ENCODE measurements at places on chromosomes 16 and 17. TPM values are rescaled to one million over a fixed set of nuclear protein-coding genes. Genes with fewer than 3 reads are reported as not detected.

The CCL13 gene
- total RNA-seq: not detected

The SOST gene
- not detected for total RNA-seq

The CCDC40 gene
- total RNA-seq: 3.7 TPM

The KRTAP4-4 gene
- total RNA-seq: not detected

The KRT24 gene
- total RNA-seq: not detected

The ZNF207 gene
- total RNA-seq: 232 TPM

The MYCBPAP gene
- total RNA-seq: 0.35 TPM

The CARD14 gene
- total RNA-seq: 0.30 TPM

The ACAP1 gene
- total RNA-seq: 3.7 TPM

The PRM3 gene
- not detected for total RNA-seq

The TNS4 gene
- total RNA-seq: 213 TPM

The CLDN6 gene
- total RNA-seq: 0.24 TPM

All from A549 treated with GW870086 at 1 μM for 4 hours (cell line).